ENCODE measurements at places on chromosomes 4 and X.

GRCh38 chr4:67587156-67587555 is 28.6 kb downstream of the STAP1 start:
- DNase-seq: no peak

GRCh38 chrX:12309040-12309743 is 170.9 kb downstream of the FRMPD4 start:
- DNase-seq: no peak

GRCh38 chr4:5524446-5525299 is 183.7 kb downstream of the EVC2 start:
- no peak for DNase-seq

DNA sequence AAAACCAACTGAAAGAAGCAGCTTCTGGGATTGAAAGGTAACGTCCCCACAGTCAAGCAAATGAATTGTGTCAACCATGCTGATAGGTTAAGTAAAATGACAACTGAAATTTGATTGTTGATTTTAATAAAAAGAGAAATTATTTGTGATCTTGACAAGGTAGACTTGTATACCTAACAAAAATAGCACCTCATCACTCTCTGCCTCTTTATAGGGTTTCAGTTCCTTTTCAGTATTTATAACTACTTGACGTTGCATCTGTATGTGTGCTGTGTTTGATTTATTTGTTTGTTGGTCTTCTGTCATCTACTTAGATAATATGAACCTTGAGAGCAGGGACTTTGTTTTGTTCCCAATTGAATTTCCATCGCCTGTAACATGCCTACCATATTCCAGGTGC is 7.9 kb upstream of the PPP3CA start:
- DNase-seq: no peak

GRCh38 chr4:54898056-54898562 is 227.3 kb downstream of the KDR start:
- DNase-seq: no peak

All from NCI-H187 treated with DMSO at 0.1 percent for 48 hours (cell line).